ENCODE measurements at places on chromosomes 2 and 18.

- no peak for DNase-seq
These were observed 291.4 kb downstream of the THSD7B start for GRCh38 chr2:137056704-137057103.

DNA sequence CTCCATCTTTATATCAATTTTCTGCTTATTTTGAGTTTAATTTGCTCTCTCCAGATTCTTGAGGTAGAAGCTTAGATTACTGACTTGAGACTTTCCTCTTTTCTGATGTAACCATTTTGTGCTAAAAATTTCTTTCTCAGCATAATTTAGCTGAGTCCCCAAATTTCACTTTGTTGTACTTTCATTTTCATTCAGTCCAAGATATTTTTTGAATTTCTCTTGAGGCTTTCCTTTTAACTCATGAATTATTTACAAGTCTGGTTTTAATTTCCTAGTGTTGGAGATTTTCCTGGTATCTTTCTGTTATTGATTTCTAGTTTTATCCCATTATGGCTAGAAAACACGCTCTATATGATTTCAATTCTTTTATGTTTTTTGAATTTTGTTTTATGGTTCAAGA, 144.7 kb upstream of the PGAP1 start:
- no peak for DNase-seq

GRCh38 chr2:69061525-69061924, 48.5 kb downstream of the ANTXR1 start:
- no peak for DNase-seq

GRCh38 chr2:25618676-25619075, 54.7 kb downstream of the DTNB start:
- no peak for DNase-seq

- no peak for DNase-seq
These were observed 99.1 kb upstream of the CD226 start for GRCh38 chr18:70046796-70047195.

GRCh38 chr2:157172239-157172638, 85.3 kb upstream of the GALNT5 start:
- DNase-seq: no peak

DNA sequence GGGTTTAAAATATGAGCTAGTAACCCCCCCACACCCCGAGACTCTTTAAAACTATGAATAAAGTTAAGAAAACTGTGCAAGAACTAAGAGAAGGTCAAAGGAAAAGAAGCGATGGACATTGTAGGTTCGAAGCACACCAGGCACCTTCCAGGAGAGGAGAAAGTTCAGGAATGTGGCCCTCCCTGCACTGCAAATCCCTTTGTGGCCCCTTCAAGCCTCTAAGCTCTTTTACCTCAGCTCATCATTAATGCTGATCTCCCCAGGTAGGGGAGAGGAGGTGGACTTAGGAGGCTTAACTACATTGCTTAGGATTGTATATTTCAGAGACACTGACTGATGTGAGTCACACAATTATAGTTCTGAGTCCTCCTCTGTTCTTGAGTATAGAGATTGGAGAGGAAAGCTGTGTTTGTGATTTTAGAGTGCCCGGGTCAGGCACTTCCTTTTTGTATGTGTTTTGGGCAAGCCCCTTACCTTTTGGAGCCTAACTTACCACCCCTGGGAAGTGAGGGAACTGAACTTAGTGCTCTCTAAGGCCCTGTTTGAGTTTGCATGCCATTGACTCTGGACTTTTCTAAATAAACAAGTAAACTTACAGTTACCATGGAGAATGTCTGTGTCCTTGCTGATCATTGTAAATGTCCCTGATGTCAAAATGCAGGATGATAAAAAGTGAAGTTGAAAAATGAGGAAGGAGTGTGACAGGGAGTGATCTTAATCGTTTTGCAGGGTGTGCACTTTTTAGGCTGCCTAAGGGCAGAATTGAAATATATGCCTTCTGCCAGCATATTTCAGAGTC, 140.8 kb upstream of the ZEB2 start:
- no peak for DNase-seq

DNA sequence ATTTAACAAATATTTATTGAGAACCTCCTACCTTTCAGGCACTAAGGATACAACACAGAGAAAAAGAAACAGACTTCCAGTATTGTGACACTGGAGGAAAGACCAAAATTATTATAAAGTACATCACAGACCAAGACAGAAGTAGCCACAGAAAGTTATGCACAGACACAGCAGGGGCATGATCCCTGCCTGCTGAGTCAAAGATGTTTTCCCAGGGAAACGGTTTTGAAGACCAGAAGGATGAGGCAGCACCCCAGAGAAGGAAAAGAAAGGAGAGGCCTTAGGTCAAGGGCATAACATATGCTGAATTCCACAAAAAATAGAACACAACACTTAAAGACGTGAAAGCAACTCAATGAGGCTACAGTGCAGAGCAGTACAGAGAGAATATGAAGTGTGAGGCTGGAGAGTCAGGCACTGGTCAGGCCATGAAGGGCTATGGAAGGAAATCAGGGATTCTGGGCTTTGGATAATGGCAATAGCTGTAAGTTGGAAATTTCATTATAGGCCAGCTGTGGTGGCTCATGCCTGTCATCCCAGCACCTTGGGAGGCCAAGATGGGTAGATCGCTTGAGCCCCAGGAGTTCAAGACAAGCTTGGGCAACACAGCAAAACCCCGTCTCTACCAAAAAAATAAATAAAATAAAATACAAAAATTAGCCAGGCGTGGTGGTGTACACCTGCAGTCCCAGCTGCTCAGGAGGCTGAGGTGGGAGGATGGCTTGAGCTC, 8.2 kb downstream of the ADAM17 start:
- no peak for DNase-seq

- no peak for DNase-seq
These were observed 59.2 kb upstream of the SLC25A52 start for GRCh38 chr18:31819925-31820229.

DNA sequence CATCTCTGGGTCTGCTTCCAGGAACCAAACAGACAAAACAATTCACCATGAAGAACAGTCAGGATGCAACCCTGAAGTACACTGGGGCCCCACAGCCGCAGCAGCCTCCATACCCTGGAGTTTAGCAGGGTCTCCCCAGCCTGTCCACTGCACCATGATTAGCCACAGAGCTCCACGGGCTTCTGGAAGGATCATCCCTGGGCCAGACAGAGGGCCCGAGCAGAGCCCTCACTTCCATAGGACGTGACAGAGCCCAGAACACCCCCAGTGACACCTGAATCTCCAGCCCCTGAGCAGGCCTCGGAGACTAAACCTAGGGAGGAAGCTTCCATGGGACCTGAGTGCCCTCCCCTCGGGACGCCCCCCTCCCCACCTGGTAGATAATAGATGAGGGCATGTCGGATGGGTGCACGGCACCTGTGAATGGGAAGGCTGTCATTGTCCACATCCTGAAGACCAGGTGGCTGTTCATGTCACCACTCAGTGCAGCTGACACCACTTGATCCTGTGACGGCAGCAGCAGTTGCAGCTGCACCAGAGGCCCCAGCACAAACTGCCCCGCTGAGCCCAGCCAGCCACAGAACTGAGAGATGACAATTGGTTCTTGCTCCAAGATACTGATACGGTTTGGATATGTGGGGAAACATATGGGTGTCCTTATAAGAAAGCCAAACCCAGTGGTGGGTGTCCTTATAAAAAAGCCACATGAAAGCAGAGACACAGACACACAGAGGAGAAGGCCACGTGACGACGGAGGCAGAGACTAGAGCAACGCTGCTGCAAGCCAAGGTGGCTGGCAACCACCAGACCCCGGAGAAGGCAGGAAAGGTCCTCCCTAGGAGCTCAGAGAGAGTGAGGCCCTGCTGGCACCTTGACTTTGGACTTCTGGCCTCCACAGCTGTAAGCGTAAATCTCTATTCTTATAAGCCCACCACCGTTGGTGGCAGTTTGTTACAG, 23.2 kb downstream of the KIF1A start:
- DNase-seq: no peak

GRCh38 chr18:24398540-24398939, 916 bp upstream of the OSBPL1A start:
- DNase-seq: no peak

- no peak for DNase-seq
These were observed 11.7 kb downstream of the CNDP1 start for GRCh38 chr18:74546007-74546406.

GRCh38 chr2:1972948-1973347, 228.6 kb upstream of the PXDN start:
- no peak for DNase-seq

Measured in omental fat pad (tissue), 4 donors.